ENCODE measurements at places on chromosomes 6 and 20.

GRCh38 chr6:139256087-139256486 is 35.7 kb downstream of the TXLNB start:
- no peak for DNase-seq

DNA sequence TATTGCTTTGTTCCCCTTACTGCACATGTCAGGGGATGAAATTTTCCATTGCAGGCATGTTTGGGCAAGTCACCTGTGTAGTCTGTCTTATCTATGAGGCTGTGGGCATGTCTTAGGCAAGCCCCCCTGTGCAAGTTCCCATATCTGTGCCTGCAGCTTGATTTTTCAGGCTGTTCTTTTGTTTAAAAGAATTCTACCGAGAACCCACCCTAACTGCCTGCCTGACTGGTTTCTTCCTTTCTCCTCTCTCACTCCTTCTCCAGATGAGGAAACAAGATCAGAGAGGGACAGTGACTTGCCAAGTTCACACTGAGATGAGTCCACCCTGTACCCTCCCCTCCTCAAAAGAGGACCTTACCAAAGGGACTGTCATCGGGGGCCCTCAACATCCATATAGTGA is 11.0 kb downstream of the TREML2 start:
- no peak for DNase-seq

GRCh38 chr20:45701104-45701503 is 734 bp upstream of the WFDC13 start:
- DNase-seq = no peak

GRCh38 chr6:148177589-148178233 is 164.9 kb upstream of the SASH1 start:
- DNase-seq = no peak

DNA sequence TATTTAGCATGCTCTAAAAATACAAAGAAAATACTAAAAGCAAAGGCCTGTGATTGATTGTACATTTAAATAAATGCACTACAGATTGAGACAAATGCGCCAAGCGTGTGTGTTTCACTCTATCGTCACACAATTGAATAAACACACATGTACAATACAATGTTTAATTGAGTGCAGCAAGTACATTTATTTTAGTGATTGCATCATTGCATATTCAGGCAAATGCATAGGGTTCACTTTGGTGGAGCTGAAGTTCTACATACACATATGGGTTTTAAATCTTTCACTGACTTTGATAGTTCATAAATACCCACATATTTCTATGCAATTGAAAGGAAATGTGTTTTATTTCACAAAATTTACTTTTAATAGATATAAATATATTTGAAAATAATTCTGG is 750.6 kb upstream of the MMS22L start:
- no peak for DNase-seq

DNA sequence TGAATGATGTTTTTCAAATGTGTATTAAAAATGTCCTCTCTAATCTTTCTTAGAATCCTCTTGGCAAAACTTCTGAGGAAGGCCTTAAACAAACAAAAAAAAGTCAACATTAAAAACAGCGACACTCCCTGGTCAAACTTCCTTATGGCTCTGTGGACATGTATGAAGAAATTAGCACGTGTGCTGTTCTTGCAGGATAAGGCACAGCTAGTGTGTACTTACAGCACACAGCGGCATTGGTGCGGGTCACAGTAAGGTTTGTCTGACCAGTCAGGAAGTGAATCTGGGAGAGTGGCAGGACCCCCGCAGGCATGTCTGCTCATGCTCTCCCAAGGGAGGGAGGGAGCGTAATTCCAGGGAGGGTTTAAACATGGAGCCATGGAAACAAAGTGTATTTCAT is 38.8 kb downstream of the SLC22A1 start:
- no peak for DNase-seq

DNA sequence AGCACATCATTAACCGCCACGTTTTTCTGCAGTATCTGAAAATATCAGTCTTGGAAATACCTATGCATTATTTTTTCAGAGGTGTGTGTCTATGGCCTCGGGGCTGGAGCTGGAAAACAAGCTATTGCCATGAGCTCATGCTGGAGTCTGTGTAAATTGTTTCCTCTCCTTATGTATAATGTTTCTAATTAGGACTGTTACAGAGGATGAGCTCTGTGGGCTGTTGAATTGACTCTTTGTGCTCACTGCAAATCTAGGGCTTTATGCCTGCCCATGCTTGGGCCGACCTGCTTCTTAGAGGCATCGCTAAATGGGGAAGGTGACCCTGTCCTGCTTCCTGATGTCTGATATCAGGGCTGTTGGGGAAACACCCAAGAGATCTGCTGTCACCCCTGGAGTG is 80.8 kb upstream of the SLC22A16 start:
- no peak for DNase-seq

DNA sequence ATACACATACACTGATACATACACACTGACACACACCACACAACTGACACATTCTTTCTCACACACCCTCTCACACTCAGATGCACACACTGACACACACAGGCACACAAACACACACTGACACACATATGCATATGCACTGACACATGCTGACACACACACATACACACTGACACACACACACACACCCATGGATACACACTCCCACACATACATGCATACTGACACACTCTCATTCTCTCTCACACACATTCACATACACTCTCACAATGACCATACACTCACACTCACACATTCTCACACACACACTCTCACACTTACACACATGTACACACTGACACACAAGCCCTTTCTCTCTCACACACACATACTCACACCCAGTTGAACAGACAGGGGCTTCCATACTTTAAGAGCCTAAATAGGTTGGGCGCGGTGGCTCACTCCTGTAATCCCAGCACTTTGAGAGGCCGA is 236.4 kb downstream of the LRFN2 start:
- no peak for DNase-seq

GRCh38 chr6:34511915-34512737 is 44.0 kb downstream of the SPDEF start:
- no peak for DNase-seq

- no peak for DNase-seq
Measured at GRCh38 chr6:82612475-82613039, 248.9 kb downstream of the TPBG start.

DNA sequence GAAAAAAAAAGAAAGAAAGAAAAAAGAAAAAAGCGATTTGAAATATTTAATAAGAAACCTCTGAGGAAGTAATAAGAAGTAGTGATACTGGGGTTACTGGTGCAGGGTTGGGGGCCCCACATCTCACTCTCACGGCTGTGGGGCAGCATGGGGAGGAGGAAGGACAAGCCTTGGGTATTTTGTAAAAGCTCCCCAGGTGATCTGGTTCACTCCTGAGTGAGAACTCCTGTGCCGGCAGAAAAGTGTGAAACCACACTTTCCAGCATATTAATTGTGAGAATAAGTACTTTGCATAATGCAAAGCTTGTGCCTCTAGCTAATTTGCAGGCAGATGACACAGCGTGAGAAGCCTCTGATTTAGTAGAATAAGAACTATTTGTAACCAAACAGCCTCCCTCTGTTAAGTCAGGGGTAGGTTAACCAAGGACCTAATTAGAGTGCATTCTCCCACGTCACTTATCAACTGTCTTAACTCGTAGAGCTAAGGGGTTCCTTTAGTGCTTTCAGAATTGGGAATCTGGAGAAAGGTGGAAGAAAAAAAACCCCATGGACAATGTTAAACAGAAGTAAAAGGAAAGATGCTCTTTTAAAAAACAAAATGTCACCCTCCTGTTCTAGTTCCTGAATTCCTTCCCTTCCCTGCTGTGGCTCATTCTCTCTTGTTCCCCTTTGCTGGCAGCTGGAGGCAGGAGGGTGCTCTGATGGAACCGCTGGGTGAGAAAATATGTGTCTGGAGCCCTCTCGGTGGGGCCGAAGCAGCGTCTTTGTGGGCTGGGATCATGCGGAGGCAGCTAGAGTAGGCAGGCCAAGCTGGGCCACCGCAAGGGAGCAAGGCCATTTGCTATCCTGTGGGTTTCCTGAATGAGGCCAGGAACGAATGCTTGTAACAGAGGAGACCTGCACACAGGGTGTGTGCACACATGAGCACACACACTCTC is 108.7 kb downstream of the FYN start:
- DNase-seq = peak; percentile 29

- no peak for DNase-seq
Measured at GRCh38 chr6:1701668-1702353, 92.1 kb downstream of the FOXC1 start.

GRCh38 chr20:64216036-64216435 is 39.5 kb upstream of the PCMTD2 start:
- DNase-seq = no peak

DNA sequence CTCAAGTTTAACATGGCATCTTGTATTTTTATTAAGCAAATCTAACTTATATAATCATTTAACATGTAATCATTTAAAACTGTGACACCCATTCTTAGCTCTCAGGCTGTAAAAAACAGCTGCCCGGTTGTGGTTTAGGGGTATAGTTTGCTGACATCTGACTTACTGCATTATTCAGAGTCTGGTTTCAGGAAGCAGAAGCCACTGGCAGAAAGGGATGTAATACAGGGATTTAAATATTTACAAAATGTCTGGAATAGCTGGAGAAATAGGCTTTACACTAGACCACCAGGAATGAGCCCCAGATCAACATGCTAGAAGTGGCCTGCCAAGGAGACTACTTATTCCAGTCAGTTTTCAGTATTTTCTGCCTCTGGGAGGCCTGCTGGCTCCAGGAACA is 421.1 kb downstream of the CD109 start:
- no peak for DNase-seq

DNA sequence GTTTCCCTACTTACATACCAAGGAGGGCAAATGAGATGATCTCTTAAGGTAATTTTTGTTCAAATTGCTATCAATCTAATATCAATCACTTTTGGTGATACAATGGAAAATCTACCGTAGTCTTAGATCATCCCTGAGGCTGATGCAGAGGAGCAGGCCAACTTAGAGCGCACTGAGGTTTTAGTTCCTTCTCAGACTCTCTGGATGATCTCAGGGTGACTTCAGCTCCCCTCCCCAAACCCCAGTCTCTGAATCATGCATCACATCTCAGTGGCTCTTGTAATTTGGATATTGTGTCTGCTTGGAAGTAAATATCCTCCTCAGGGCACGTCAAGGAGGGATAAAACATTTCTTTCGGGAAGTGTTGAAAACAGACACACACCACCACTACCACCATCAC is 5.9 kb downstream of the TUBB2B start:
- no peak for DNase-seq

GRCh38 chr6:100229512-100229911 is 235.2 kb downstream of the SIM1 start:
- no peak for DNase-seq
